ENCODE measurements at places on chromosomes 12 and 14. TPM values are rescaled to one million over a fixed set of nuclear protein-coding genes. Genes with fewer than 3 reads are reported as not detected.

Gene SLC4A8
- total RNA-seq: 0.59 TPM

GRCh38 chr12:88258396-88258795 is 116.3 kb downstream of the TMTC3 start:
- no peak for DNase-seq
- H3K4me1 ChIP-seq: no peaks in the 10 kb centered on the region
- H3K27ac ChIP-seq: no peak overlapping the region

DNA sequence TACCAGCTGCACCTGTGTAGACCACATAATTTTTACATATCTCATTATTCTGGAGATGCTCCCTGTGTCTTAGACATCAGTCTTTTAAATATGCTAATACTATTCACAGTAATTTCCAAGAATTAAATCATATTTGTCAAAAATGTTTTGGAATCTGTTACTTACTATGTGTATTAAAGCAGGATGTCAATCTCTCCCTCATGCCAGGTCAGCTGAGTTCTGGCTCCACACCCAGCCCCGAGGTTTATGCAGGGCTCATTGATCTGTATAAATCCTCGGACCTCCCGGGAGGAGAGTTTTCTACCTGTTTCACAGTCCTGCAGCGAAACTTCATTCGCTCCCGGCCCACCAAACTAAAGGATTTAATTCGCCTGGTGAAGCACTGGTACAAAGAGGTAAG is 27.9 kb downstream of the OAS2 start:
- no peaks in the 10 kb centered on the region for H3K4me1 ChIP-seq
- no peaks in the 10 kb centered on the region for H3K27me3 ChIP-seq
- no peaks in the 10 kb centered on the region for H3K36me3 ChIP-seq

Gene CORO1C
- 166 TPM for total RNA-seq

DNA sequence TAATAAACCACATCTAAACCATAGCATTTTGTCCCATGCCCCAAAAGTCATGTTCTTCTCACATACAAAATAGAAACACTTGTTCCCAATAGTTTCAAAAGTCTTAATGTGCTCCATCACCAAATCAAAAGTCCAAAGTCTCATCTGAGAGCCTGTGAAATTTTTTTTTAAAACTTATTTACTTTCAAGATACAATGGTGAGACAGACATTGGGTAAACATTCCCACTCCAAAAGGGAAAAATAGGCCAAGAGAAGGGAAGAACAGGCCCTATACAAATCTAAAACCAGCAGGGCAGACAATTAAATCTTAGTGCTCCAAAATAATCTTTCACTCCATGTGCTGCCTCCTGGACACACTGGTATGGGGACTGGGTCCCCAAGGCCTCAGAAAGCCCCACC is 84.4 kb upstream of the AMIGO2 start:
- H3K4me3 ChIP-seq: no peak overlapping the region
- H3K27ac ChIP-seq: no peak overlapping the region
- DNase-seq: no peak
- no peaks in the 10 kb centered on the region for H3K36me3 ChIP-seq
- no peaks in the 10 kb centered on the region for H3K4me1 ChIP-seq

DNA sequence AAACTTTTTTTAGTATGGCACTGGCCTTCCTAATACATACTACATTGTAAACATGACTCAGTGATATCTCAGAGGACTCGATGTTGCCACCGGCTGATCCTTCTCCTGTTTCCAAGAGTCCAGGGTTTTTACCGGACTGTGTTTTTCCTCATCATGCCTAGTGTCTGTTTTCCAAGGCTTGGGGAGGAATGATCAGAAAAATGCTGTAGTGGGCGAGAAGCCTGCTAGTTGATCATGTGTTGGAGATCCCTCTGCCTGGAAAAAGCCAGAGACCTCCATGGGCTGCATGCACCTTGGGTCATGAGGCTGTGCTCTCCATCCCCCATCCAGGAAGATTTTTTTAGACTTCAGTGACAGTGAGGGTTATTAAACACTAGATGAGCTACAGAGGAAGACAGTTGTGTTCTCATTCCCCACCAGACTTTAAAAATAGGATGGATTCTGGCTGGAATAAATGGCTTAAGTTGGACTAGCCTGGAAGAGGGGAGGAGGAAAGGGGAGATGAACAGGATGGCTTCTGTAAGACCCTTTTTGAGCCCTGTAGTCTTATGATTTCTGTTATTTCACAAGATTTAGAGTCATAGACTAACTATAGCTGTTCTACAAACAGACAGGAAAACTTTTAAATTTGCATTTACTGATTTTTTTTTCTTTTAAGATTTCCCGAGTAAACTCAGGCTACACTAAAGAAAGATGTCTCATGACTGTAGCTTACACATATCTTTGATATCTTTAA is 145.7 kb downstream of the SAMD4A start:
- no peak for DNase-seq
- H3K4me1 ChIP-seq: no peaks in the 10 kb centered on the region
- H3K27me3 ChIP-seq: no peaks in the 10 kb centered on the region

Gene TBC1D30
- total RNA-seq: 6.9 TPM

GRCh38 chr14:76186308-76187027 is 34.7 kb downstream of the GPATCH2L start:
- H3K27ac ChIP-seq: no peak overlapping the region
- no peaks in the 10 kb centered on the region for H3K27me3 ChIP-seq
- no peak overlapping the region for H3K4me3 ChIP-seq

Gene AEBP2
- total RNA-seq: 37.7 TPM

DNA sequence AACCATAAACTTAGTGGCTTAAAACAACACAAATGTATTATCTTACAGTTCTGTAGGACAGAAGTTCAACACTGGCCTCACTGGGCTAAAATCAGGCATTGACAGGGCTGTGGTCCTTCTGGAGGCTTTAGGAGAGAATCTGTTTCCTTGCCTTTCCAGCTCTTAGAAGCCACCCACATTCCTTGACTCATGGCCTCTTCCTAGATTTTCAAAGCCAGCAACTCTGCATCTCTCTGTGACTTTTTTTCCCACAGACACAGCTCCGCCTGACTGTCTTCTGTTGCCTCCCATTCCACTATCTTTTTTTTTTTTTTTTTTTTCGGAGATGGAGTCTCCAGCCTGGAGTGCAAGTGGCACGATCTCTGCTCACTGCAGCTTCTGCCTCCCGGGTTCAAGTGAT is 11.8 kb upstream of the NFATC4 start:
- H3K4me1 ChIP-seq: no peaks in the 10 kb centered on the region
- H3K4me3 ChIP-seq: no peak overlapping the region
- no peak for DNase-seq

- H3K27ac ChIP-seq: no peak overlapping the region
- no peaks in the 10 kb centered on the region for H3K36me3 ChIP-seq
- DNase-seq: no peak
- H3K4me1 ChIP-seq: no peaks in the 10 kb centered on the region
- H3K4me3 ChIP-seq: no peak overlapping the region
These were observed 375.5 kb downstream of the RAD51B start for GRCh38 chr14:68195126-68195525.

Data from colonic mucosa (tissue), 4 donors.